ENCODE measurements at places on chromosomes 11 and 22.

GRCh38 chr11:76008474-76008873 lies 193.5 kb downstream of the UVRAG start:
- DNase-seq = no peak

DNA sequence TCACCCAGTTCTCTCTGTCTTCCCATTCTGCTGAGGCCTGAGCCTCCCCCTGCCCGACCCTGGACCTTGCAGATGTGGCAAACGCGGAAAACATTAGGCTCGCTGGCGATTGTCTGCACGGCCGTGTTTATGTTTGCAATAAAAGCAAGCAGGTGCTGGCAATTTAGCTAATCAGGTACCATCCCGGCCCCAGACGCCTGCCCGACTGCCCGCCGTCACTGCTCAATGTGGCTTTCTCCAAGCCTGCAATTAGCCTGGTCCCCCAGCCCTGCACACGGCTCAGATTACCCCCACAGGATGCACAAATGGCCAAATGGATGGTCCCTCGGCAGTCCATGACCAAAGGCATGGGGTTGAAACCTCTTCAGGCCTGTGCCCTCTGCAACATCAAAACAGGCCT lies 259.7 kb downstream of the MN1 start:
- no peak for DNase-seq

- DNase-seq = no peak
Observed at GRCh38 chr11:80473562-80473961, 1032.7 kb upstream of the TENM4 start.

DNA sequence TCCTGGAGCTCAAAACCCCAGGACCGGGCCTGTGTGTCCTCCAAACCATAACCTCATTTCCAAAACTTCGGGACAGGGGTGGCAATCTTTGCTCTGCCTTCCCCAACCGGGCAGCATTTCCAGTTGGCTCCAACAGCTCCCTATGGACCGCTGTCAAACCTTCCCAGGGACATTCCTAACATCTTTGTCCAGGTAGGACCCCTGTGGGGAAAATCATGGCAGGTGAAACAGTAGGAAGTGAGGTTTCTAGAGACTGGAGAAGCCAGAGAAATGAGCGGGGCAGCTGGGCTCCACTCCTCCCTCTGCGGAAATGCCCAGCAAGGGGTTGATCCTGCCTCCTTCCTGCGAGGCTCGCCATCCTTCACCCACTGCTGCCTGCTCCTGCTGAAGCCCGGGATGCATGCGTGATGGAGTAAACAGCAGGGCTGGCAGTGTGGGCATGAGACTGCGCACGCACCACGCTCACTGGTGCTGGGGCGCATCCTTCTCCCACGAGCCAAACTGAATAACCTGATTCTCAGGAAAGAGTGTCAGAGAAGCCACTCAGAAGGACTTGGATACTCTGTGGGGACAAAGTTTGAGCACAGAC lies 136.4 kb downstream of the BUD13 start:
- DNase-seq = no peak

DNA sequence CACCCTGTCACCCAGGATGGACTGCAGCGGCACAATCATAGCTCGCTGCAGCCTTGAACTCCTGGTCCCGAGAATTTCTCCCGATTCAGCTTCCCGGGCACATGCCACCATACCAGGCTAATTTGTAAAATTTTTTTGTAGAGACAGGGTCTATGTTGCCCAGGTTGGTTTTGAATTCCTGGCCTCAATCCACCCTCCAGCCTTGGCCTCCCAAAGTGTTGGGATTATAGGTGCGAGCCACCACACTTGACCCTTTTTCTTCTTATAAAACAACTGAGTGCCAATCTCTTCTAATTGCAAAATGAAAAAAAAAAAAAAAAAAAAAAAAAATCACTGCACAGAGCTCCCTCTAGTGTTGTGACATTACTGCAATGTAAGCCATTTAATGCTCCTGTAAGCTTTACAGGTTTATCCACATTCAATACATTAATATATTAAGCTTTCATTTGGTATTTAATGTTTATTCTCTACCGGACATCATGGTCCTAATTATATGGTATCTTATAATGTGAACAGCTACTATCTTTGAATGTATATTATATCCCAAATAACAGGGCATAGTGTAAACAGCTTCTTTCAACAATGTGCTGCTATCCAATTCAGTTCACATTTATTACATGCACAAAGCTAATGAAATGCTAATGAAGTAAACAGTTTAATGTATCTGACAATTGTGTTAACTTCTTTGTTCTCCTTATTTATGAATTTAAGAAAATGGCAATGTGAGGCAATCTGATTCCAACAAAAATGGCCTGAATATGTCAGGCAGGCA lies 44.6 kb downstream of the COPB1 start:
- no peak for DNase-seq

GRCh38 chr11:10657308-10658271 lies 36.0 kb downstream of the IRAG1 start:
- no peak for DNase-seq

DNA sequence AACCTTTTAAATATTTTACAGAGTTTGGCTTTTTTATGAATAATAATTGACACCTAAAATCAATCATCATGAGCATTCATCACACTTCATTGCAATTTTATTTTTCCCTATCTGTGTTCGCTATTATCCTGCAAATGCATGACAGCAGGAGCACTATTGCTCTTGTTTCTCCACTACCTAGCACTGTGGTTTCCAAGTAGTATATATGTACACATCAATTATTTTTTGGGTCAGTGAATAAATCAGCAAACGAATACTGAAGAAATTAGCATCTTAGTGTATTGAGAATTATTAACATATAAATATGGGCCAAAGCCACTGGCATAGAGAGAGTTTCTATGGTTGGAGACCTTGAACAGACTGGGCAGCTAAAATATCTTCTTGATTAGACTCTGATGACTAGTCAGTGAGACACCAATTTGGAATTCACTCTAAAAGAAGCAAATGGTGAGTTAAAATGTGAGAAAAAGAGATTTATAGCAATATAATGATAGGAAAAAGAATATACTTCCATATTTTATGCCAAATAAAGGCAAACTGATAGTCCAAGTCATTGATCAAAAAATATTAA lies 731.1 kb upstream of the LUZP2 start:
- no peak for DNase-seq

- no peak for DNase-seq
Observed at GRCh38 chr11:94721565-94722292, 46.4 kb upstream of the AMOTL1 start.

DNA sequence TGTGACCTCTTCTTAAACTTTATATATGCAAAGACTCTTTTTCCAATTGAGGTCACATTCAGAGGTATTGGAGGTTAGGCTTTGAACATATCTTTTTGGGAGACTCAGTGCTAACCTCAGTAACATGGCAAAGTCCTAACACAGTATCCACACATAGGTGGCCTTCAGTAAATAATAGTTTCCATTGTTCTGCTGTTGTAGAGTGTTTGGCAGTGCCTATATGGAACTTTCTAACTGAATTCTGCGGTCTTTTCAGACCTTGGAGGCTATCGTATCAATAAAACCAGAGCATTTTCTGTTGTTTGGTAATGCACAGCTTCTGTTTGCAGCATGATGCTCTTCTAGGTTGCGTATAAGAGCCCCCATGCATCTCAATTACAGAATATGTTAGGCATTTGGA lies 47.0 kb downstream of the LDLRAD3 start:
- no peak for DNase-seq

- DNase-seq = no peak
Observed at GRCh38 chr22:27757928-27758525, 43.5 kb downstream of the MN1 start.

DNA sequence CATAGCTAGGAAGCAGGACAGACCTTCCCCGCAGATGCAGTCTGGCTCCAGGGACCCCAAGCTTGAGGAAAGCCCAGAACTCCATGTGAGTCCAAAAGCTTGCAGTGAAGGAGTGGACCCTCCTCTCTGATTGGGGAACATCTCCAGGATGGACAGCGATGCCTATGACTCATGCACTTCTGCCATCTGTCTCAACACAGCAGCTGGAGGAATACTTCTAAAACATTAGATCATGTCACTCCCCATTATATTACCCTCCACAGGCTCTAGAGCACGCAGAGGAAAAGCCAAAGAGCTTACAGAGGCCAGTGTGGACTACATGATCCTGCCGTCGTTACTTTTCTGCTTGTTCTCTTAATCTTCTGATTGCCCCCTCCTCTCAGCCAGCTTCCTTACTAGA lies 605.7 kb downstream of the INSC start:
- no peak for DNase-seq

DNA sequence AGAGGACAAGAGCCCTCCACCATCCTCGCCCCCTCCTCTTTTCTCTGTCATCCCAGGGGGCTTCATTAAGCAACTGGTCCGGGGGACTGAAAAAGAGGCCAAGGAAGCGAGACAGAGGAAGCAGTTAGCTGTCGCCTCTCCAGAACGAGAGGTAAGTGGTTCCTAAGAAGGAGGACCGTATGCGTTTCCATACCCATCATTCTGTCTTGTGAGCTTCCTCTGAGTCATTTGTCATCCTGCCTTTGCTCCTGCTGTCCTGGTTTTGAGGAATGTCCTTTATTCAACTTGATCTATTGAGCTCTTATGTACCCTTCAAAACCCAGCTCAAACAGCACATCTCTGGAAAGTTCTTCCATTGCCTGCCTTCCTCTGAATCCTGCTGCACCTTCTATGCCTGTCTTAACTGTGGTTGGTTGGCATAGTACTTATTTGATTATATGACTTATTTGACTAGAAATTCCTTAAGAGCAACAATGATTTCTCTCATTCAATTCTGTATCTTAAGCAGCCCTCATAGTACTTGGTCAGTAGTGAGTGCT lies 21.3 kb downstream of the MYO18B start:
- no peak for DNase-seq

- no peak for DNase-seq
Observed at GRCh38 chr11:22192642-22193347, at the start of gene ANO5. Gene ANO5, plus strand, starts transcription at chr11:22193085. Its CDS starts 408 bp downstream, at chr11:22193493.

DNA sequence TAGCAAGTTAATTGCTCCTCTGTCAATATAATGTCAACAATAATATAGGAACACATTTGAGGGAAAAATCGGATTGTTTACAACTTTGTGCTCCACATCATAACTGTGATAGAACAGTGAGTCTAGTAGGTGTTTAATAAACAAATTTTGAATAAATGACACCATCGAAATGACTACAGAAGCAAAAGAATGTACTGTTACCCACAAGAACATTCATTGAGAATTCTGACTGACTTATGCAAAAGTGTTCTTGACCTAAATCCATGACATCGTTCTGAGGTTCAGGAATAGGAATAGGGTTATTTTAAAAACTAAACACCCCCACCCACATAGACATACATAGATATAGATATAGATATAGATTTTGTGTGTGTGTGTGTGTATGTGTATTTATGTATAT lies 8.4 kb downstream of the LRRC4C start:
- DNase-seq = no peak

DNA sequence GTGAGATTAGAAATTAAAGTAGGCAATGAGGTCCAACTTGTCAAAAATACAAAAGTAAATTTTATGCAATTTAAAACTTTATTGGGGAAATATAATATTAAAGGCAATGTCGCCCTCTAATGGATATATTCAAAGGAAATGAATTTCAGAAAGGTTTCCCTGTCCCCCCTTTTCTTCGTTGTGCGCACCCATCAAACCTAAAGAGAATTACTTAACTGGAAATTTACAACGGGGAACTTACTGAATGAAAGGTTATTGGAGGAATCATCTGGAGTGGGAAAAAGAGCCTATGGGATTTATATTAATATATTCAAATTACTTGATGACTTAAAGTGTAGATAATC lies 1.7 kb upstream of the ABTB2 start:
- no peak for DNase-seq

GRCh38 chr11:16603245-16603644 lies 135.2 kb upstream of the C11orf58 start:
- no peak for DNase-seq

- DNase-seq = no peak
Observed at GRCh38 chr11:27830206-27830605, 130.0 kb upstream of the BDNF start.

DNA sequence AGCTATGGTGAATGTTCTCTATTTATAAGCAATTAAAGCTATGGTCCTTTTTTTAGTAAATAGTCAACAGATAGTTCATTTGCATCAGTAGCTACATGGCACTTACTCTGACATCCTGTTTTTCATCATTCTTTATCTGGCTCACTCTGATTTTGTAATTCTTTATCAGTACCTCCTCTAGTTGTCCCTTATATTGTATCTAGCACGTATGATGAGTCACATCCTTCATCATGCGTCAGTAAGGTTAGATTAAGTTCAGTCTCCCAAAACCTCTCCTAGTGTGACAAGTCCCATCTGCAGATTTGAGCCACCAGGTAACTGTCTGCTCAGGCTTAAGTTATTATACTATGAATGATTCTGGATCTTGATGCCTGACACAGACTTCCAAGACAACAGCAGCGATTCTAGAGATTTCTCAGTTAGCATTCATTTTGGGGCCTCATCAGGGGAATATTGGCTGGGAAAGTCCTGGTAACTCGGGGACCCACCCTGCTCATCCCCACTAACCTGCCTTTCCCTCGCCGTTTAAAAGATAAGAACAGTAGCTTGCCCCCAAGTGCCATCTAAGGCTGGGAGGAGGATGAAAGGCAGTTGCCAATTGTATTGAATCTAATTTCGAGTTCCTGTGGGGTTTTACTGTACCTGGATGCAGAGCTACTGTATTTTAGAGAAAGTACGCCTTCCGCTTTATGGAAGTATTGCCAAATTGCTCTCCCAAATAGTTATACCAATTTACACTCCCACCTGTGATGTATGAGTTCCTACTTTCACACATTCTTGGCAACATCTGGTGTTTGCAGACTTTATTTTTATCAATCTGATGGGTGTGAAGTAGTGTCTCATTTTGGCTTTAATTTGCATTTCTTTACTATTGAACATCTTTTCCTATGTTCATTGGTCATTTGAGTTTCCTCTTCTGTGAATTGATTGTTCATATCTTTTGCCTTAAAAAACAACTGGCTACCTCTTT lies 55.9 kb downstream of the ZC3H12C start:
- peak; percentile 68 for DNase-seq

GRCh38 chr11:88886796-88887195 lies 179.0 kb downstream of the GRM5 start:
- DNase-seq = no peak

- no peak for DNase-seq
Observed at GRCh38 chr11:100825626-100826025, 138.5 kb downstream of the ARHGAP42 start.

GRCh38 chr11:70509476-70509875 lies 111.1 kb downstream of the CTTN start:
- no peak for DNase-seq

DNA sequence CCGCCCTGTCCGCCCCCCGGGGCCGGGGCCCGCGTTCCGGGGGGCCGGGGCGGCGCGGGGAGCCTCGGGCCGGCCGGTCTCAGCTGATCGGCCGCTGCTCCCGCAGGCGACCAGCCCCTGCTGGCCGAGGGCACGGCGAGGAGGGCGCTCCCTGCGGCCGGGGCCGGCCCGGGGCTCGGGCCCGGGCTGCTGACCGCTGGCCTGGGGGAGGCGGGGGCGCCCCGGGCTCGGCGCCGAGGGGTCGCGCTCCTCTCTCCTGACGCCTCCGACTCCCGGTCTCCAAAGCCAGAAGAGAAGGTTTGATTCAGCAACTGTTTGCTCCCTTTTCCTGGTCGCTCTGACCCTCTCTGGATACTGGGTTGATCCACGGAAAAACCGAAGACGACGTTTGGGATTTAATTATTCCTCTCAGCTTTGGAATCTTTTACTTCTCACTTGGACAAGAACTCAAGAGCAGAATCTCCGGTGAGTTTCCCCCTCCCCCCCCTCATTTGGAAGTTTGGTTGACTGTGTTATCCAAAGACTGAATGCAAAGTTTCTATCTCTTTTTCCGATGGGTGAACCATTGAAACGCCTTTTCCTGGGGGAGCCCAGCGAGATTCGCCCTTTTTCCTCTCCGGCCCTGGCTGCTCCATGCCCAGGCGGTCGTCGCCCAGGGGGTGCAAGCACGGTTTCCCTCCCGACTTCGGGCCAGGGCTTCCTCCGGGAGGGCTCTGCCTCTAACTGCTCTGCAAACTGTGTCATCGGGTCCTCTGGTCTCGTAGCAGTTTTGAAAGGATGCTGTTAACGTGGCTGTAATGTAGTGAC lies 725 bp downstream of the KDM2A start:
- no peak for DNase-seq
